ENCODE measurements at places on chromosomes 7 and 10.

DNA sequence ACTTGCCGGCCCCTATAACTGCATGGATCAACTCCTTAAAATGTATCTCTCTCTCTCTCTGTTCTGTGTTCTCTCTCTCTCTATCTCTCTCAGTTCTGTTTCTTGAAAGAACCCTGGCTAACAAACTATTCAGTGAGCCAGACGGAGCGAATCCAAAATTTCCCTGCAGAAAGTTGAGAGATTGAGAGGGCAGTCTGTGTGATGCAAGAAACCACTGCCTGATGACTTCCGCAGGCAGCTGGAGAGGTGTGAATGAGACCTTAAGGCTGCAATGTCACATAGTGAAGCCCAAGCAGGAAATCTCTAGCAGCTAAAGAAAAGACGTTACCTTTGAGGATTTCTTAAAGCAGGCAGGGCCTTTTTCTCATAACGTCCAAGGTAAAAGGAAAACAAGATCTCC, 17.3 kb downstream of the FAM107B start:
- DNase-seq: no peak

DNA sequence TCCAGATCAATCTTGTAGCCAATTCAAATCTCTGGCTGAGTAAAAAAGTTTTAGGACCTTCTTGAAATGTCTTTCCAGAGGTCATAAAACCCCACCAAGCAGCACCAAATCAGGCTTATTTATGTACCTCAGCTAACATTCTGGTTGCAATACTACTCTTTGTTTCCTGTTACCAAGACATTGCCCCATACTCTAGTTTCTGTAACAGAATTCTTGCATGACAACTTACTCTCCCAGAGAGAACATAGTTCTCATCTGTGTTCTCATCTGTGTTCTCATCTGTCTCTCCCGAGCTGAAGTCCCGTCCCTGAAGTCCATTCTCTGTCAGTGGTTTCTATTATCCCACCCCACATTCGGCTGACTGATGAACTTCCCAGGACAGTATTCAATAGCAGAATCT, 1285.1 kb downstream of the XPNPEP1 start:
- no peak for DNase-seq

GRCh38 chr7:131480384-131481315, 75.8 kb downstream of the PODXL start:
- DNase-seq: peak; percentile 66

- DNase-seq: no peak
Measured at GRCh38 chr10:49037187-49037586, 78.1 kb downstream of the VSTM4 start.

GRCh38 chr10:98340940-98341310, 72.9 kb upstream of the LOXL4 start:
- no peak for DNase-seq

Measured in kidney capillary endothelial cell (primary cell).